Hematopoietic multipotent progenitor cell treated with erythropoietin and hydrocortisone succinate and interleukin-3 and kit ligand, for 4 days (in vitro differentiated cells): ENCODE measurements at places on chromosomes 6 and 20.

GRCh38 chr6:131914234-131914633 lies 36.9 kb downstream of the CCN2 start:
- DNase-seq: no peak

GRCh38 chr6:62452586-62452985 lies 166.6 kb upstream of the KHDRBS2 start:
- DNase-seq: no peak

DNA sequence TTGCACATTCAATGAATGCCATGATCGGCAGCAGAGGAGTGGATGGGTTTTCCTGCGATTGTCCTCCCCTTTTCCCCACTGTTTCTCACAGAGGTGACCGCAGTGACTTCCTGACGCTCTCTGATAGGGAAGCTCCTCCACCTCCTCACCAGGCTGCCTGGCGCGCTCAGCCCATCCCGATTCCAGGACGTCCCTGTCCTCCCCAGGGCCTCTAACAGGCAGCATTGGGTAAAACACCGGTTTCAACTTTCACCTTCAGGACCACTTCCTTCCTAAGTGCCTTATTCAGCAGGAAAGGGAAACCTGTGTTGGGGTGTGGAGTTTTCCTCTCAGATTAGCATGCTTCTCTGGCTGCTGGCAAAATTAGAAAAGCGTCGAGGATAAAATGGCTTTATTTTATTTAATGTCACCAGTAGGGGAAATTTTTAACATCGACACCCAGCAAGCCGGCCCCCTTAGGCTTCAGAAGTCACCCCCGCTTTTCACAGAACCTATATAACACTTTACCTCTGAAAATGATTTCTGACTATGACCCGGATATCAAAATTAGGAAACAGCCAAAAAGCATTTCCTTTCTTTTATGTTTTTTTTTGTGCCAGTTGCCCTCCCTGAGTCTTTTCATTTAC lies 570.4 kb upstream of the GJE1 start:
- peak; percentile 58 for DNase-seq

- DNase-seq: no peak
These were observed 137.3 kb upstream of the SNX9 start for GRCh38 chr6:157685596-157686280.

GRCh38 chr6:130018744-130019325 lies 454 bp downstream of the L3MBTL3 start:
- peak; percentile 72 for DNase-seq
